ENCODE measurements at places on chromosomes 5 and 9.

DNA sequence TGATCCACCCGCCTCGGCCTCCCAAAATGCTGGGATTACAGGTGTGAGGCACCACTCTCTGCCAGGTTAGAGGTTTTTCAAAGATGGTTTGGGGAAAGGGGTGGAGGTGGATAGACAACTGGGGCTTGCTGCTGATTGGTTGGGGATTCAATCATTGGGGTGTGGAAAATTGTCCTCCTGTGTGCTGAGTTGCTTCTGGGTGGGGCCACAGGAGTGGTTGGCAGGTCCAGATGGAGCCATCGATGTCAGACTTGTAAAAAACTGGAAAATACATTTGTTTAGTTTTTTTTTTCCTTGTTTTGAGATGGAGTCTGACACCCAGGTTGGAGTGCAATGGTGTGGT, 61.9 kb upstream of the CLINT1 start:
- no peak for DNase-seq

DNA sequence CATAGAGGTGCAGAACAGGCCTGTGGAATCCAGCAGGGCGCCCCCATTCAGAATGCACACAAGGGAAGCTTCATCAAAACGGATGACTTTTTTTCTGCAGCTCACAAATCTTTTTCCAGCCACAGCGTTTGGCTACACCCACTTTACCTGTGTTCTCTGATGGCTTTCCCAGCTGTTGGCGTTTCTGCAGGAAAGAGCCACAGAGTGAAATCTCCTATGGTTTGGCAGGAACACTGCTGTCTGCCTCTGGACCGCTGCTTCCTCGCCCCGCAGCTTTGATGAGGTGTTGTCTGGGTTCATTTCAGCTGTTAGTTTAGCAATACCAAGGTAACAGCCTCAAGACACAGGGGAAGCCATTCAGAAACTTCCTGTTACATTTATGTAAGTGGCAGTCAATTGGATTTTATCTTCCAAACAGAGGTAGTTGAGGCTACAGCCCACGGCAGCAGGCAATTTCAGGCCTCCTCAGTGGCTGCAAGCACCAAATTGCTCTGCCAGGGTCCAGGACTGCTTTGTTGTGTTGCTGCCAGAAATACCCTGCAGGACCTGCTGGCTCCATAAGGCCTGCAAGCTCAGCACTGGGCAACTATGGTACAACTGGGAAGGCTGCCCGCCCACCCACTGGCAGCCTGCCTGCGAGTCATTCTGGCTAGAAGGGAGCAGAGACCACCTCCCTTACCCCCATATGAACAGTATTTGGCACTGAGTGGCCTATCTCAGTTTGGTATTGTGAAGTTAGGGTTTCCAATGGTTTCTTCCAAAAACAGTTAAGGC, 96.7 kb downstream of the MVB12B start:
- DNase-seq: no peak

DNA sequence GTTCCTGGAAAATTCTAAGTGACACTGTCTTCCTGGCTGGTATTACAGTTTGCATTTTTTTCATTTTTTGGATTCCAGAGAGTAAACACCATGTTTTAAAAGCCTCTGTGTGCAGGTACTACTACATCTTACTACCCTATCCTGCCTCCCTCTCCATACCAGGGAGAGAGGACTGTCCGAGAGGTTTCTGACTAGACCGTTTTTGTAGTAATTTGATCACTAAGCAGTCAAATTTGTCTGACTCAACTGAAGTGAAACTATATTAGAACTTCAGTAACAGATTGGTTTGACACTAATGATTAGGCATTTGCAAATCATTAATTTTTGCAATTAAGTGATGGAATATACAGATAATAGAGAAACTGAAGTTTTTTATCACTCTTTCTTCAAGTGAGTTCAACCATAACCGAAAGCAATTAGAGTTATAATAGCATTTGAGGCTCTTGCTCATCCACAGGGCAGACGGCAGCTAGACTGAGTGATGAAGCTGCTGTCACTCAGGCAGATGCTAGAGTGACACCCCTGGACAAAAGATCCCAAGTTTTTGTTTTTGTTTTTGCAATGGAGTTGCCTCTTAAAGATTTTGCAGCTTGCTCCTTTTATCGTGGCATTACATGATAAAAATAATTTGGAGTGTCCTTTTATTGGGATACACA, 44.3 kb downstream of the SMARCA2 start:
- no peak for DNase-seq

DNA sequence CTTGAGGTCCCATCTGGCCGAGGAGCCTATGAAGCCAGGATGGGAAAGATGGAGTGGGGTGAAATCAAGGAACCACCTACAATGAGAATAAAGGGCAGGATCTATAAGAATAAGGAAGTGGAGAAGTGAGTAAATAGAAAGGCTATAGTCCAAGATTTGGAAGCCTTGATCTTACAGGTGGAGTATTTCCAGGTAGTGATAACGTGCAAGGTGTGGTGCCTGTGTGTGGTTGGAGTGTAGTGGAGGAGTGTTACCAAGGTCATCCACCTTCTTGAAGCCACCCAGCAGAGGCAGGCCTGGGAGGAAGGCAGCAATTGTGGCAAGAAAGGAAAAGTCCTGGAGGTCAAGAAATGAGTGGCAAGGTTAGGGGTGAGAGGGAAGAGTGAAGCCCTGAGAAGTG, 72.9 kb downstream of the IQGAP2 start:
- DNase-seq: no peak

- DNase-seq: no peak
These were observed 32.5 kb downstream of the TENT4A start for GRCh38 chr5:6745706-6746222.

DNA sequence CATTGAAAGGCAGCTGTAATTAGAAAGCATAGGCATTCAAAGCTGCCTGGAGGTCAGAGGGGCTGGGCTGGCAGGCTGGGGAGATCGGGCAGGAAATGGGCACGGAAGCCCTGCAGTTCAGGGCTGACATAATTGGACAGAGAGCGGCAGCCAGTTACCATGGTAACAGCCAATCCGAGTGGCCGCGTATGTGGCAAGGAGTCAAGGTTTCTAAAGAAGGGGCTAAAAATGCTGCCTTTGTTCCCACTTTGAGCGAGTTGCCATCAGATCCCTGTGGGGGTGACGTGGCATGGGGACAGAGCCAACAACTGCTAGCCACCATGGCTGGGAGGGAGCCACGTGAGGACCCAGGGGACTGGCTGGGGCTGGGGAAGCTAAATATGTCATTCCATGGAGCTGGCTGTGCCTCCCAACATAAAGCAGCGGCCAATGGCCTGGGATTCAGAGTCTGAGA, 44.7 kb upstream of the NDFIP1 start:
- peak; percentile 3 for DNase-seq

GRCh38 chr5:52746539-52746938, 41.2 kb upstream of the ITGA1 start:
- no peak for DNase-seq

GRCh38 chr9:18739641-18740318, 265.8 kb downstream of the ADAMTSL1 start:
- DNase-seq: no peak

DNA sequence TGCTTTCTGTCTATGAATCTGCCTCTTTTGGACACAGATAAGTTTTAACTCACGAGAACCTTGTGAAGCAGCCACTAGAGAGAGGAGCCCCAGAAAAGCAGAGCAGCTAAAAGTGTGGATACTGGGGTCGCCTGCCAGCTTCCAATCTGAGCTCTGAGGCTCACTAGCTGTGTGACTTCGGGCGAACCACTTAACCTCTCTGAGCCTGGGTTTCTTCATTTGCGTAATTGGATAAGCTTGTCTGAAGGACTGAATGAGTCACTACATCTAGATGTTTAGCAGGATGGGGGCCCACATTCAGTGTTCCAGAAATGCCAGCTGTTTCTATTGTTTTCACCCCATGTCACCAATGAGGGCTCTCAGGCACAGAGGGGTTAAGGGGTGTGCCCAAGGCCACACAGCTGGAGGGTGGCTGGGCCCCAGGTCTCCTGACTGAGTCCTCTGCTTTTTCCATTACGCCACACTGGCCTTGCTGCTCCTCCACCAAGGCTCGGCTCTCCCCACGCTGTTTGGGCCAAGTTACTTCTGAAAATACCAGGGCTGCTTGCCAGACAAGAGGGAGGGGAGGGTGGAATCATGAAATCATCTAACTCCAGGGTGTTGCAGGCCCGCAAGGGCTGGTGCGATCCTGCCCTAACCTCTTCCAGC, 36.2 kb downstream of the SH3PXD2B start:
- no peak for DNase-seq

- no peak for DNase-seq
These were observed 281.1 kb downstream of the DOCK8 start for GRCh38 chr9:495739-496138.

GRCh38 chr5:74575741-74576538, 64.6 kb downstream of the ENC1 start:
- no peak for DNase-seq

GRCh38 chr9:109769250-109769649, 10.7 kb upstream of the PALM2AKAP2 start:
- DNase-seq: no peak

- no peak for DNase-seq
These were observed 892.6 kb downstream of the TAF11L14 start for GRCh38 chr5:18526792-18527405.

GRCh38 chr9:18994263-18994916, 38.6 kb downstream of the SAXO1 start:
- DNase-seq: no peak

- DNase-seq: no peak
These were observed 91.3 kb upstream of the ZNF366 start for GRCh38 chr5:72598401-72599064.

All from T follicular helper cell (primary cell).